CD4-positive, alpha-beta T cell treated with Interleukin-4 for 4 hours (primary cell): ENCODE measurements at places on chromosomes 16 and 17.

DNA sequence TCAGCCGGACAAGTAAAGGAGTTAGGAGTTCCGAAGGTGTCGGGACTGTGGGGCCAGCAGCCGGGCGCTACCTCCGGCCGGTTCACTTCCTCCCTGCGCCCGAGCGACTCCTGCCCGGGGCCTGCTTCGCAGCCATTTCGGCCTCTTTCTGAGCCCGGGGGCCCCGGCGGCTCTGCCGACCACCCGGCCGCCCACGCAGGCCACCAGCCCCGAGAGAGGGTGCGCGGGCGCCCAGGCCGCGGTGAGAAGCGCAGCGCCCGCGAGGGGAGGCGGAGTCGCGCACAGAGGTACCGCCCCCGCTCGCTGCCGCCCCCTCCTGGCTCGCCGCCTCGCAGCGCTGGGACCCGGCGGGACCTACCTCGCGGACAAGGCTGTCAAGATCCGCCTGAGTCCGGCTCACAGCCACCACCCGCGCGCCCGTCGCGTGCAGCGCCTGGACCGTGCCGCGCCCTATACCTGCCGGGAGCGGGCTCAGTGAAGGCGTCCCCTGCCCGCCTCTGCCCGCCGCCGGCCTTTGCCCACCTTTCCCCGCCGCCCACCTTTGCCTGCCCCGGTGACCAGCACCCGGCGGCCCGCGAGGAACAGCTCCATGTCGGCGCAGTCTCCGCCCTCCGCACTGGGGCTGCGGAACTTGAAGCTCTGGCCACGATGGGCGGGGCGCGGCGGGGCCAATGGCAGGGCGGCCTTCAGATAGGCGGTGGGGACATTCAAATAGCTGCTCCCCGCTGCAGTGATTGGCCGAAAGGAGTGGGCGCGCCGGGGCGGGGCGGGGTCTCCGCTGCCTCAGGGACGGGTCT lies at the start of gene DCXR:
Gene DCXR, minus strand, starts transcription at position 606 of the 797 bp plus-strand sequence. Its CDS starts 15 bp downstream, at position 591.
- DNase-seq, result peak; percentile 95

DNA sequence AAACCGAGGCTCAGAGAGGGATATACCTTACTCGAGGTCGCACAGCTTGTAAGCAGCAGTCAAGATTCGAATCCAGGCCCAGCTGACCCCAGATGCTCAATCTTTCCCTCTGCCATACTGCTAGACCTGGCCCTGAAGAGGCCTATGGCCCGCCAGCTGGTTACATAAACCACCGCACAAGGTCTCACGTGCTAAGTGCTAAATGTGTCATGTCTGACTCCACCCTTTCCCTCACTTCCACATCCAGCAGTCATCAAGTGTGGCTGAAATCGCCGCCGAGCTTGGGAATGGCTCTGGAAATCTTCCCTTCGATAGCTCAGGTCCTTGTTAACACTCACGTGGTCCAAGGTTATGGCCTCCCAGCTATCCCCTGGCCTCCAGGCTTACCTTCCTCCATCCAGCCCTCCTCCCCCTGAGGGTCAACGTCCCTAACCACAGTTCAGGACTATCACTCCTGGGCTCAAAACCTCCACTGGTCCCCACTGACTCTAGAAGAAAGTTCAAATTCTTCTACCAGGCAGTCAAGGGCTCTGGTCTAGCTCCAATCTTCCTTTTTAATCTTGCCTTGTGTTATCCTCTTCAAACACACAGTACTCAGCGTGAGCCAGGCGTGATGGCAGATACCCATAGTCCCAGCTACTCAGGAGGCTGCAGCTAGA lies 3.5 kb downstream of the ZBTB4 start:
- no peak for DNase-seq

DNA sequence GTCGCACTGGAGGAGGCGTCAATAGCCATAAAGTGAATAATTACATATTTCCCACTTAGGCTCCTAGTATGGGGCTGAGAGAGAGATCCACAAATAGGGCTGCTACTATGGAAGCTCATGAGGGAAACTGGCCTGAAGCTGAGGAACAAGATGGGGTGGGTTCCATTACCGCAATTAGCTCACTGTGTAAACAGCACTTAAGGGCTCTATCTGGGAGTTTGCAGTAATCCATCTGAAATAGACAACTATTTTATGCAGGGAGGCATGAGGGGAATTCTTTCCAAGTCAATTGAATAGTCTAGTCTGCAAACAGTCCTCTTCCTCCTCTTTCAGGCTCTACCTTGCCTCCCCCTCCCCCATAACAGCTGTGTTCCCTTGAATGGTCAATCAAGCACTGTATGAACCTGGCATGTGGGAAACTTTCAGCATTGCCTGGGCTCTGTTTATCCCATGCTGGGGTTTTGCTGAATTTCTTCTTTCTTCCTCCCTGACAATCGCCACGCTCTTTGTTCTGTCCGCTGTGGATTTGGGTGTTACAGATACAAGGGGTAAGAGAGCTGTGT lies 56.1 kb upstream of the MAF start:
- DNase-seq, result no peak

GRCh38 chr17:31550389-31551056 lies 159.0 kb downstream of the RAB11FIP4 start:
- DNase-seq, result no peak

GRCh38 chr16:2784358-2785100 lies 2.8 kb downstream of the PRSS33 start:
- DNase-seq, result no peak

DNA sequence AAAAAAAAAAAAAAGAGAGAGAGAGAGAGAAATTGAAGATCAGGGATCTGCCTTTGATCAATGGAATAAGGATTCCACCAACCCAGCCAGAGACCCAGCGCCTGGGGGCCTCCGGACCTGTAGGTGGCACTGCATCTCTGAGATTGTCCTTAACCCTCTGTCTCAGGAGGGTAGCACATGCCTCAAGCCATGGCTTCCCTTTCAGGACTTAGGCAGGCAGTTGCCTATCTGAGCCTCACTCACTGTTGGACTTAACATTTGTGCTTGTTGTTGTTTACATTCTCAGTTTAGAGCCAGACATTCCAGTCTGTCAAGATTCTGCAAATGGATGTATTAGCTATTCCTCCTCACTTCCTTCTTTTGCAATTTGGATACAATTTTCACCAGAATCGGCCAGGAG lies 5.1 kb upstream of the SCNN1B start:
- DNase-seq, result no peak

- DNase-seq, result no peak
Observed at GRCh38 chr16:80259290-80259805, 281.4 kb upstream of the DYNLRB2 start.

DNA sequence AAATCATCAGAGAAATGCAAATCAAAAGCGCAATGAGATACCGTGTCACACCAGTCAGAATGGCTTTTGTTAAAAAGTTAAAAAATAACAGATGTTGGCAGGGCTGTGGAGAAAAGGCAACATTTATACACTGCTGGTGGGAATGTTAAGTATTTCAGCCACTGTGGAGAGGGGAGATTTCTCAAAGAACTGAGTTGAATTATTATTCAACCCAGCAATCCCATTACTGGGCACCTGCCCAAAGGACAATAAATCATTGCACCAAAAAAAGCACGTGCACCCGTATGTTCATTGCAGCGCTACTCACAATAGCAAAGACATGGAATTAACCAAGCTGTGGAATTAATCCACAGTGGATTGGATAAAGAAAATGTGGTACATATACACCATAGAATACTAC lies 204.7 kb downstream of the HS3ST4 start:
- DNase-seq, result no peak

DNA sequence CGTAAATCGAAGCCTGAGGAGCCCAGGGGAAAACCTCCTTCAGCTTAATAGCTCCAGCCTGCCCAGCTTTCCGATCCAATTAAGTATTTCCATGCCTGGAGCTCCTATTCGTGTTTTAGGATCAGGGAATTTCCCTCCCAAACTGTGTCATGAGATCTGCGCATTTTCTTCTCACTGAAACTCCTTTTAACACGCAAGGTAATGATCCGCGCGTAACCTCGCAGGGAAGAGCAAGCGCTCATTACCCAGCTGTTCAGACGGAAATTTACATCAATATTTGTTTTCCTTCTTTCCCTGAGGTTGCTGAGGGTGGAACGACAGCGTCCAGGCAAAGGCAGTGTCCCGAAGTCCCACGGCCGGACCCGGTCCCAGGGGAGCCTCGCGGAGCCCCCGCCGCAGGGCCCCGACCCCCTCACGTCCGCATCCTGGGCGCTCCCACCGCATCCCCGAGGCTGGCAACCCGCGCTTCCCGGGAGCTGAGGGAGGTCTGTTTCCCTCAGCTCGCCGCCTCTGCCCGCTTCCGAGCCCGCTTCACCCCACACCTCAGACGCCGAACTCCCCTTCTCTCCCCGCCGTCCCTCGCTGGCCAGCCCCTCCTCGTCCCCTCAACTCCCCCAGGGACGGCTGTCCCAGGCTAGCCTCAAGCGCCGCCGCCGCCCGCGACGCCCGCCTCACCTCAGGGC lies 415 bp downstream of the ABCA5 start:
- no peak for DNase-seq

DNA sequence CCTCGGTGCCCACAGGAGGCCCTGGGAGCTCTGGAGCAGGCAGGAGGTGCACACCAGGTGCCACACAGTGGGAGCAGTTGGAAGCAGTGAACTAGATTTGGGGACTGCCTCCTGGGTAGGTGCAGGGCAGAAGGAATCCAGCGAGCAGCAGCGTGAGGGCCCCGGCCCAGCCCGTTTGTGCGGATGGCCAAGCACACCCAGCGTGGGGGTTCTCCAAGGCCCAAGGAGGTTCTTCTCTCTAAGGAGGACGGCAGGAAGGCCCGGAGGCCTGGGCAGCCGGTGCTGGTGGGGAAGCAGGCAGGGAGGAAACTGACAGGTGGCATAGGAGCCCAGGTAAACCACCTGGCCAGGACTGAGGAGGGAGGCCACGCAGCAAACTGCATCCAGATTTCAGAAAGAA lies 17.0 kb downstream of the SOX8 start:
- DNase-seq, result no peak

GRCh38 chr16:52114379-52114778 lies 432.6 kb downstream of the TOX3 start:
- DNase-seq, result no peak

- no peak for DNase-seq
Observed at GRCh38 chr16:83517398-83517797, 290.4 kb upstream of the HSBP1 start.

GRCh38 chr16:70611224-70611598 lies 35.1 kb upstream of the IL34 start:
- DNase-seq, result no peak

DNA sequence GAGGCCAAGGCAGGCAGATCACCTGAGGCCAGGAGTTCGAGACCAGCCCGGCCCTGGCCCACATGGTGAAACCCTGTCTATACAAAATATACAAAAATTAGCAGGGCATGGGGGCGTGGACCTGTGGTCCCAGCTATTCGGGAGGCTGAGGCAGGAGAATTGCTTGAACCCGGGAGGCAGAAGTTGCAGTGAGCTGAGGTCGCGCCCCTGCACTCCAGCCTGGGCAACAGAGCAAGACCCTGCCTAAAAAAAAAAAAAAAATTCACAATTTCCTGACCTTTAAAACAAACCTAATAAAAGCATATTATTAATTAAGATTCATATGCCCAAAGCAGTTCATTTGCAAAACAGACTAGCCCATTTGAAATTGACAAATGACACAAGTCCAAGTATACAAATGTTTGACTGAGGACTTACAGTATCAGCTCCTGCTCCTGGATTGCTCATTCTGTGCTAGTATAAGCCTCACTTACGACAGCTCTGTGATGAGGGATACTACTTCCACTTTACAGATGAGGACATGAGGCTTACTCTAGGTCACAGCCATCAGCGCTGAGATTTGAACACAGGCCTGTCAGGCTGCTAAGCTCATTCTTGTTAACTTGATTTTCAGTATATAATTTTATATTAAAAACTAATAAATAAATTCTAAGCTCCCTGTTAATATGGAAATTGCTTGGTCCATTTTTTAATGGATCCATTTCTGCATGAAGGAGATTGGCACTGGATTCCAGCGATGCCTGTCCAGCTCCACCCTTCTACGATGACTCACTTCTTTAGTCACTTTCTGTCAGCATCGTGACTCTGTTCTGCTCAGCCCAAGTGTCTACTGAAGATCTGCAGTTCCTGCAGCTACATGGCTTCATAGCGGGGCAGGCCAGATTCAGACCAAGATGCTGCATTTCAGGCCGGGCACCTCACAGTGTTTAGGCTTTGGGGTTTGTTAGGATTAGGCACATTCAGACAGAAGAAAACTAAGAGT lies 88.2 kb downstream of the WDR59 start:
- DNase-seq, result no peak

DNA sequence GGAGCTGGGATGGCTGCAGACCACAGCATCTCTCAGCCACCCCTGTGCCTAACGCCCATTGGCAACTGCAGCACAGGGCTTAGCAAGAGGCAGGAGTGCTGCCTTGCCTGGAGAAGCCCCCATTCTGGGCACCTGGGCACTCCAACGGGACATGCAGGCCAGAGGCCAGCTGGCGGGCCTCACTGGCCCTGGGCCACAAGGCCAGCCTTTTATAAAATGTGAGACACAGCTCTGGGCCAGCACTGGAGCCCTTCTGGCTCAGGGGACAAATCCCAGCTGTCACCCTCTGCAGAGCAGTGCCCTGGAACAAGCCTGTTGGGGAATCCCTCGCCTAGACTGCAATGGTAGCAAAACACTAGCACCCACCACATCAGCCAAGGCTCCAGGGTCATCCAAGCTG lies 171.8 kb downstream of the WSCD1 start:
- no peak for DNase-seq

DNA sequence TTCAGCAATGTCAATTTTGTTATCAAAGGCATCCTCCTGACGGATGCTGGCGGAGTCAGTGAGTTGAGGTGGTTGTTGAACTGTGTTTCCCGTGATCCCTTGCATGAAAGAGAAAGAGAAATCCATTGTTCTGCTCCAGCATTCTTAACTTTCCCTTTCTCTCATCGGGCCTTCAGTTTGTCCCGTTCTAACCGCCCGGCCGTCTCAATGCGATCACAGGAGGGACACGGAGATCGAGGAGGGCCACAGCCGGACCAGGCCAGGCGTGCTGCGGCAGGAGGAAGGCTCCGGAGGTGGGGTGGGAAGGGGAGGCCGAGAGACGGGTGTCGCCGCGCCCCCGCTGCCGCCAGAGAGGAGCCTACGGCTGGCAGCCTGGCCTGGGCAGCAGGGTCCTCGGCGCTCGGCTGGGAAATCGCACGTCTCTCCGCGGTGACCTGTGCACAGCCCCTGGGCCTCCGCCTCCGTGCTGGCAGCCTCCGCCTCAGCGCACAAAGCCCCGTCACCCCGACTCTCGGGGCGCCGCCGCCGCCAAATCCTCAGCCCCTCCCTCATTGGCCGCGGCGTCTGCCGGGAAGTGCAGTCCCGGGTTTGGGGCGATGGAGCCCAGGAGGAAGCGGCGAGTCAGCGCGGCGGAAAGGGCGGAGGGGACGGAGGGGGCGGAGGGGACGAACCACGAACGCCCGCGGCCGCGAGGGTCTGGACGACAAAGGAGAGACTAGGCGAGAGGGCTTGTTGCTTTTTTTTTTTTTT lies 38.1 kb downstream of the SOST start:
- peak; percentile 71 for DNase-seq

DNA sequence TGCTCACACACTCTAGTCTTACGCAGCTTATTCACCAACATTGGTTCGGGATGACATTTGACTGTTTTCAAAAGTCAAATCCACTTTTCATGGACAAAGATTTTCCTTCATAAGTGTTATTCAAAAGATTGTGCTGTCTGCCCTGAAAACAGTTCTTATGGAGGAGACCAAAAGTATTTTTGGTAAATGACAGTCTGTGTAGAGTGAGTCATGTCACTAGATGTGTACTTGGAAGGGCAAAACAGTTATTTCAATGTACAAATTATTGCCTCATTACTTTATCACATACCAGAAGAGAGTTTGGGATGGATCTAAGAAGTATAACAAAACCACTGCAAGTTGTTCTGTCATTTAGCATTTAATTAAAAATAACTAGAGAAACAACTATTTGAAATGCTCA lies 265.6 kb downstream of the CDH13 start:
- no peak for DNase-seq
